ENCODE measurements at places on chromosomes 16 and 17.

DNA sequence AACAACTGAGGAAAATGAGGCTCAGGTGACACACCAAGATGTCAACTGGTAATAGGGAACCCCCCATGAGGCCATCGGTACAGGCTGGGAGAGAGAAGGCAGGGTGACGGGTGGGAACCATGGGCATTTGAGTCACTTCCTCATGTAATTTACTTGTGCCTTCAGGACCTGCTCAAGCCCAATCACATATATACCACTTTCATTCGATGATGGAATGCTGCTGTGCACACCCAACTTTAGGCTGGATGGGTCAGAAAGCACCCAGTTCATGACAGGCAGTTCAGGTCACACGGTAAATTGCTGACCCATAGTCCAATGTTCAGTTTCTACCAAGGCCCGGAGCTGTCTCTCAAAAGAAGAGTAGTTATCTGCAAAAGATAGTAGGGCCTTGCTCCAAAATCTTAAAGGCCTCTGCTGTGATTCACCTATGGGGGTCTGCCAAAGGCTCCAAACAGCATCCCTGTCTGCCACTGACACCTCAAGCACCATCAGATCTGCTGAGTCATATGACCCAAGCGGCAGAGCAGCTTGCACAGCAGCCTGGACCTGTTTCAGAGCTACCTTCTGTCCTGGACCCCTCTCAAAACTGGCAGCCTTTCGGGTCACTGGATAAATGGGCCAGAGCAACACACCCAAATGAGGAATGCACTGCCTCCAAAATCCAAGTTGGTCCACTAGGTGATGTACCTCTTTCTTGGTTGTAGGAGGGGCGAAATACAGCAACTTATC lies 24.7 kb downstream of the ZZEF1 start:
- no peak for DNase-seq

GRCh38 chr17:2929881-2930533 lies 133.4 kb downstream of the OR1D5 start:
- peak; percentile 12 for DNase-seq

- no peak for DNase-seq
These were observed 509 bp downstream of the CNEP1R1 start for GRCh38 chr16:50025537-50025931.

DNA sequence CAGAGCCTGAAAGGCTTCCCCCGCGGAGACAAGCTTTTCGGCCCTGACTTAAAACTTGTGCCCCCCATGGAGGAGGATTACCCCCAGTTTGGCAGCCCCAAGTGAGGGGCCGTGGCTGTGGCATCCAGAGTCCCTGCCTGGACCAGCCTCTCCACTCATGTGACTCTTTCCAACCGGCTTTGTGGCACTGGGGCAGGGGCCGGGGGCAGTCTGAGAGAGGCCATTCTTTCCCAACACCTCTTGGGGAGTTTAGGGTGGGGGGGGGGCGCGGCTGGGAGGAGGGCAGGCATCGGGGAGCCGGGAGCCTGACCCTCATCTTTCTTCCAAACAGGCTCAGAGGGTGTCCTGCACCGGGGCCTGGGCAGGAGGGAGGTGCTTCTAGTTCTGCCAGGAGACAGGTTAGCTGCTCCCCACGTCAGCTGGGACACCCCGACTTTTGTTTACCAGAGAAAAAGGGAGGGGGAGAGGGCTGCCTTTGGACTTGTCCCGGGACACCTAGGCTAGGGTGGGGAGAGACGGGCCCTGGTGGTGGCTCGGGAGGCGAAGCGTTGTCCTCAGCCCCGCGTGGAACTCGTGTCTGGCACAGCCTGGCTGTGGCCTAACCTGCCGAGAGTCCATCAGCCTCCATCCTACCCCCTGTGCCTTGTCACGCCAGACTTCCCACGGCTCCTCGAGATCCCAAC lies 7.3 kb upstream of the SERPINF1 start:
- DNase-seq = no peak

- DNase-seq = no peak
These were observed 20.9 kb downstream of the METRNL start for GRCh38 chr17:83100220-83100852.

- DNase-seq = no peak
These were observed 164.5 kb upstream of the PIRT start for GRCh38 chr17:11002417-11002816.

- no peak for DNase-seq
These were observed 20.7 kb downstream of the BANP start for GRCh38 chr16:87971933-87972332.

DNA sequence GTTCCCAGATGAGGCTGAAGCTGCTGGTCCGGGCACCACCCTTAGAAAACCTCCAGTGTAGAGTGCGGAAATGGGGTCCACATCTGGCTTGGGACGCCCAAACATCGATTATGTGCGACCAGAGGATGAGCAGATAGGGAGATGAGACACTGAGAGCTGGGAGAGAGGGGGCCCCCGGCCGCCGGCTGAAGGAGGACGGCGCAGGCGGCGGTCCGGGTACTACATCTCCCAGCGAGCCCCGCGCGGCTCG lies 182 bp upstream of the SPECC1 start:
- no peak for DNase-seq

GRCh38 chr17:80961541-80962330 lies 29.9 kb upstream of the CHMP6 start:
- no peak for DNase-seq

- DNase-seq = no peak
These were observed 6.2 kb downstream of the LLGL2 start for GRCh38 chr17:75531721-75532072.

DNA sequence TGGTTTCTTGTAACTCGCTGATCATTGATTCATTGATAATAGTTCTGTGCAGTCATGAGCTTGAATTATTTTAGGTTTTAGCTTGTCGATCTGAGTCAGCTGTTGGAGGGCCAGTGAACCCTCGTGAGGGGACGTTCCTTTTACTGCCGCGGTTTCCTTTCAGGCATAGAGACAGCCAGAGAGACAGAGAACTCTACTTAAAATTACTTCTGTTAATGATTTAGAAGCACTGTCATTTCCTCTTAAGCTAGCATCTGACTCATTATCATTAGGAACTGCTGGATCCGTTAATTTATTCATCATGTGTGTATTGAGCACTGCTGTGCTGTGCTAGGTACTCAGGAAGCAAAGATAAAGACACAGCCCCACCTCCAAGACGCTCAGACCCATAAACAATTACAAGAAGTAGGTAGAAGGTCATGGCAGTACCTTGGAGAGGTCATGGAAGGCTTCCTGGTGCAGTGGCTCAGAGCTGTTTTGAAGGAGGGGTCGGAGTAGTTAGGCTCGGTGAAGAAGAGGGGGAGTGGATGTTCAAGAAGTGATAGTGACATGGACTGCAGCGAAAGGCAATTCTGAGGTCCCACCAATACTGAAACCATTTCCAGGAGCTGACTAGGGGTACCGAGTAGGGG lies 3.3 kb downstream of the PGS1 start:
- no peak for DNase-seq

DNA sequence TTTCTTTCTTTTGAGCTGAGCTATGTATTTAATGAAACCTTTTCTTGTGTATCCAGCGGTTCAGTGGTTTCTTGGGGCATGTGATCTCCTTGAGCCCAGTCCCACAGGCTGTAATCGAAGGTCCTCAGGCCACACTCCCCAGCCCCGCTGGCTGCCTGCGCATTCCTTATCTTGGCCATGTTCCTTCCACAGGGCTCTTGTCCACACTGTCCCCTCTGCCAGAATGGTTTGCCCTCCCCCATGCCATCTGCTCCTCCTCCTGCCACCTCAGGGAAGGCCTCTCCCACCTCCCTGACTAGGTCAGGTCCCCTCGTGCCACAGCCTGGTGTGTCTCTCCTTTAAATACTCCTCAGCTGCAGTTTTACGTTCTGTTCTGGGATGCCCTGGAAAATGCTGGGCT lies 12.1 kb upstream of the NLRC5 start:
- DNase-seq = no peak

DNA sequence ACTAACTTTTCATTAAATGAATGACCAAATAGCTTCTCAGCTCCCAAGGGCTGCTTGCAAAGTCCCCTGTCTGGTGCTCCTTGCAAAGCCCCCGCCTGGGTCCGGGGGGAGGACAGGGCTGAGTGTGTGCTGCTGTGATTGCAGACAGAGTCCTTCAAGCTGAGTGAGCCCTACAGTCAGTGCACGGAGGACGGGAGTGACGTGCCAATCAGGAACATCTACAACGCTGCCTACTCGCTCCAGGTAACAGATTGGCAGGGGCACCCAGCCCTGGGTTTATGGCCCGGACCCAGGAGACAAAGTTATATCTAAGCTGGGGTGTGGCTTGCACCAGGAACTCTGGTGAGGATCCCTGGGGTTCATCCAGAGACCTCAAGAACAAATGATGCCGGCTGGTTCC lies 27.1 kb downstream of the SCNN1G start:
- no peak for DNase-seq

DNA sequence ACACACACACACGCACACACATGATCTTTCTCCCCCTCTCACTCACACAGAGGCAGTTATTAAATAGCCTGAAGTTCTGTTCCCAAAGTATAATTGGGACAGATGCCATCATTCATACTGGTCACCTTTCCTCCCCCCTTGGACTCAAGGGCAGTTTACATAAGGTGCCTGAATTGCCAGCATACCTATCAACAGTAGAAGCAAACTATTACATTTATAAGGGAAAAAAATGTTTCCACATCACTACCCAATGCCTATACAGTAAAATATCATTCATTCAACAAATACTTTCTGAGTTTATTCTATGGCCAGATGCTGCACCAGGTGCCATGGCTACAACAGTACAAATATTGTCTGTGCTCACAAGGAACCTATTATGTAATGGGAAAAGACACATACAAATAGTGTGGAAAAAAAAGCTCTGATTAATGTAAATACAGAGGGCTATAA lies 6.3 kb downstream of the CNTD1 start:
- no peak for DNase-seq

GRCh38 chr16:27698266-27698665 lies 148.3 kb downstream of the KATNIP start:
- DNase-seq = no peak

- DNase-seq = no peak
These were observed 23.4 kb downstream of the MYH13 start for GRCh38 chr17:10349403-10349802.

GRCh38 chr17:42980766-42981397 lies 517 bp downstream of the RUNDC1 start:
- DNase-seq = peak; percentile 27

- no peak for DNase-seq
These were observed 1.1 kb downstream of the CCL13 start for GRCh38 chr17:34357398-34357797.

DNA sequence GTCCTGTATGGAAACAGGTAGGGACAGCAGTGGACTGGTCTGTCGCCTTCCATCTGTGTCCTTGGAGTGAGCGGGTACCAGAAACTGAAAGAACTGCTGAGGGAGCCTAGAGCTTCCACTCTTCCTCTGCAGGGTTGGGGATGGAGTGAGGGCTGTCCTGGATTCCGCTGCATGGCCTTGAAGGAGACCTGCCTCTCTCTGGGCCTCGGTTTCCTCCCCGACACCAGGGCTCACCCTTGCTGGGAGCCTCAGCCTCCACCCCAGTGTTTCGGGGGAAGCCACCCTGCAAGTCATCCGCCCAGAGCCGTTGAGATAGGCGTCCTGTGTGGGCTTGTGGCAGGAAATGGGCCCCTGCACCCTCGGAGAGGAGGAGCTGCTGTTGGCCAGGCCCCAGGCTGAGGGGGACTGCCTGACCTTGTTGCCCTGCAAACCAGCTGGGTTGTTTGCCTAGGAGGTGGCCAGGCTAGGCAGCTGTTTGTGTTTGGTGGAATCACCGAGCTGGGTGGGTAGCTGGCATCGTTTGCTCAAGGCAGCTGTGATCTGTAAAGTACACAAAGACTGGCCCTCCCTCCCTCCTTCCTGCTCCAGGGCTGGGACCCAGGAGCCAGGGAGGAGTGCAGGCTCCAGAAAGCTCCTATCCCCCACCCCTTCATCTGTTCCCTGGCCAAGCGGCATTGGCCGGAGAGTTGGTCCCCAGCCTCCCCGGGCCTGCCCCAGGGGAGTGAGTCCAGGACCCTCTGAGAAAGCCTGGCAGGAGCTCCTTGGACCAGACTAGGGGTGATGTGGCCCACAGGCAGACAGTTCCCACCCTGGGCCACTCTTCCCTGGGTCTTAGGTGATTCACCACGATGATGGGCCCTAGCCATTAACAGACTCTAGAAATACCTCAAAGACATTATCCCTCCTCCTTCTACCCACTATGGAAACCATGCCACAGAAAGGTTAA lies 1.3 kb downstream of the RAB37 start:
- DNase-seq = peak; percentile 64

- DNase-seq = peak; percentile 38
These were observed 3.1 kb upstream of the SETD6 start for GRCh38 chr16:58511933-58512815.

GRCh38 chr17:75970011-75970523 lies 8.9 kb downstream of the ACOX1 start:
- DNase-seq = no peak

DNA sequence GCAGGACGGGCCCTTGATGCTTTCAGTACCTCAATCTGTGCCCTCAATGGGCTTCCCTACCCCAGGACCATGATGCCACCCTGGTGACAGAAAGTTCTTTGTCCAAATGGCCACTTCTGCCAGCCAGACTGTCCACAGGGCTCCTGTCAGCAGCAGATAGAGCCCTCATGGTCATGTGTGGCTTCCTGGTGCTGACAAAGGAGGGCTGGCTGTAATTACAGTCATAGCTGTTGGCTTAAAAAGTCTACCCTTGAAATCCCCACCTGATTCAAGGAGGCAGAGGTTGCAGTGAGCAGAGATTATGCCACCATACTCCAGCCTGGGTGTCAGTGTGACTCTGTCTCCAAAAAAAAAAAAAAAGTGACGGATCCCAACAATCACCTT lies 3.3 kb downstream of the TRPV2 start:
- no peak for DNase-seq

GRCh38 chr17:3917391-3917931 lies 1.2 kb upstream of the P2RX1 start:
- no peak for DNase-seq

- no peak for DNase-seq
These were observed 71.8 kb downstream of the ZNF18 start for GRCh38 chr17:11925262-11926021.

DNA sequence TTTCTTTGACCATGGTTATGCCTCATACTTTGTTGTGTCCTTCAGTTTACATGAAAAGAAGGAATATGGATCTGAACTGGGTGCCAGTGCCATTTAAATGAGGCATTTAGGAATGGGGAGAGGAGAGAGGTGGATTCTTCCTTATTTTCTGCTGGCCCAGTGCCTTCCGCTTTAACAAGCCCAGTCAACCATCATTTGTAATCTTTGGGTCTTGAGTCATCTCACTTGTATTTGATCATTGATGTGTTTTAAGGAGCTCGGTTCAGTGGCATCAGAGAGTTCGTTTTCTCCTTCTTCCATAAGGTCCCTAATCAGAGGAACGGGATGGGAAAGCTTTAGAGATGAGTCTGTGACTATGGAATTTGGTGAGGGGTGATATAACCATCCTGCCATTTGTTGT lies 334.9 kb downstream of the WWOX start:
- no peak for DNase-seq

DNA sequence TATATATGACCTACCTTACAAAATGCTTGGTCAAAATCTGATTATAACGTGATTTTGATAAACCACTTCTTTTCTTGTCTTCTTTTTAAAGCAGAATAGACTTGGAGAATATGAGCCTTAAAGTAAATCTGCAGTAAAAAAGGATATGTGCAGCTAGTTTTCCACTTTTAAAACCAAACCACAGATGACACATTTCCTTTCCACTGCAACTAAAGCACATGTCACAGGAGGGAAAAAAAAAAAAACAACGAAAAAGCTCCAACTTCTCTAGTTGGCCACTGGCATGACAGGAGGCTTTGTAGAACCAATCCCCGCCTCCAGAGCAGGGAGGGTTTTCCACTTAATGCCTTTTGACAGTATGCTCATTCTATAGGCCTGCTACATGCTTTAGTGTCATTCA lies at the start of gene EVI2A:
Gene EVI2A (minus strand): TSS at position 142 of the 400 bp plus-strand sequence. CDS start 2,609 bp downstream, outside the sequence.
- DNase-seq = no peak

GRCh38 chr16:31187808-31188189 lies 7.9 kb downstream of the FUS start:
- no peak for DNase-seq
